ENCODE measurements at places on chromosomes 5 and 9.

GRCh38 chr5:172074896-172075295 lies 68.5 kb upstream of the FBXW11 start:
- DNase-seq, result no peak

GRCh38 chr5:159695741-159696294 lies 220.5 kb upstream of the ADRA1B start:
- DNase-seq, result no peak

DNA sequence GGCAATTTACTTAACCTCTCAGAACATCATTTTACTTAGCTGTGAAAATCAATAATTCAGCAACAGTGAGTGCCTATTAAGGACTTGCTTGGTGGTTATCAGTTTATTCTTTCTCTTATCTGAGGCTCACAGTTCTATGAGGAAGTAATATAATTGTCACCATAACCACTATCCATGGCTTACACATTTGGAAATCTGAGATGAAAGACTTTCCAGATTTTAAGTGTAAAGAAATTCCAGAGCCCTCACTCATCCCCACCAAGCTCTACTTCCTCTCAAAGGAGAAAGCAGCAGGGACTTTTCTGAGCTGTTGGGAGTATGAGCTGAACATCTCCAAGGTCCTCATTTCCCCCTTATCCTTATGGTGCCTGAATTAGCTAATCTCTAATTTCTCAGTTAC lies 321.5 kb downstream of the FBXL7 start:
- no peak for DNase-seq

DNA sequence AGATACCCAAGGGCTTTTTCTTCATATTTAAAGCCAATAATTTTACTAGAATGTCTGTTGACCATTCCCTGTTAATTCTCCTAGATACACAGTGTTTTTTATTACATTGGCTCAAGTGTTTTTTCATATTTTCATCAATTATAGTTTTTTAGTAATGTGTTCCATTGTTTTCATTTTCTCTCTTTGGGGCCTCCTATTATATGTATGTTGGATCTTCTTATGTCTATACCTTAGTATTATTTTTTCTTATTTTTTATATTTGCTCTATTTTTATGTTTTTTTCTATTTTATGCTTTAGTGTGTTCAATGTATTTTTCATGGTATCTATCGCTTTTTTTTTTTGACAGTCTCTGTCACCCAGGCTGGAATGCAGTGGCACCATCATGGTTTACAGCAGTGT lies 7.5 kb downstream of the KIAA1958 start:
- DNase-seq, result no peak

DNA sequence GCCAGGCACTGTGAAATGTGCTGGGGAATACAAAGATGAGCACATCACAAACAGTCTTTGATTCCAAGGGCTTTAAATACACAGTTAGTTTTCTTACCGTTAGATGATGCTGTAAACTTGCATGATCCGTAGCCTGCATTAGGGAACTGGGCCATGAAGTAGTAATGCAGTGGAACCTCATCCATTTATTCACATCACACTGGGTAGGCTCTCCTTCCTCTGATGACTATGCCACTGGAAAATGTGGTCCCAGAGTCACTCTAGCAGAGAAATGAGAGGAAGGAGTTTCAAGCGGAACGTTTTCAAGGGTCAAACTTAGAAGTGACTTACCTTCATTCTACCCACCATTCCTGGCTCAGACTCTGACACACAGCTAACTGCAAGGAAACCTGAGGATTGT lies 26.4 kb downstream of the ZFAND5 start:
- no peak for DNase-seq

GRCh38 chr5:127096328-127096993 lies 23.2 kb upstream of the C5orf63 start:
- DNase-seq, result no peak
